ENCODE measurements at places on chromosomes 5 and 9. TPM values are rescaled to one million over a fixed set of nuclear protein-coding genes. Genes with fewer than 3 reads are reported as not detected.

GRCh38 chr9:135530146-135530545, 8.9 kb downstream of the LCN1 start:
- ATAC-seq: no peak

- no peak for ATAC-seq
Observed at GRCh38 chr5:86115164-86115563, 502.6 kb upstream of the COX7C start.

The BARX1 gene
- total RNA-seq: 0.12 TPM

The CEP78 gene
- total RNA-seq: 11.8 TPM

DNA sequence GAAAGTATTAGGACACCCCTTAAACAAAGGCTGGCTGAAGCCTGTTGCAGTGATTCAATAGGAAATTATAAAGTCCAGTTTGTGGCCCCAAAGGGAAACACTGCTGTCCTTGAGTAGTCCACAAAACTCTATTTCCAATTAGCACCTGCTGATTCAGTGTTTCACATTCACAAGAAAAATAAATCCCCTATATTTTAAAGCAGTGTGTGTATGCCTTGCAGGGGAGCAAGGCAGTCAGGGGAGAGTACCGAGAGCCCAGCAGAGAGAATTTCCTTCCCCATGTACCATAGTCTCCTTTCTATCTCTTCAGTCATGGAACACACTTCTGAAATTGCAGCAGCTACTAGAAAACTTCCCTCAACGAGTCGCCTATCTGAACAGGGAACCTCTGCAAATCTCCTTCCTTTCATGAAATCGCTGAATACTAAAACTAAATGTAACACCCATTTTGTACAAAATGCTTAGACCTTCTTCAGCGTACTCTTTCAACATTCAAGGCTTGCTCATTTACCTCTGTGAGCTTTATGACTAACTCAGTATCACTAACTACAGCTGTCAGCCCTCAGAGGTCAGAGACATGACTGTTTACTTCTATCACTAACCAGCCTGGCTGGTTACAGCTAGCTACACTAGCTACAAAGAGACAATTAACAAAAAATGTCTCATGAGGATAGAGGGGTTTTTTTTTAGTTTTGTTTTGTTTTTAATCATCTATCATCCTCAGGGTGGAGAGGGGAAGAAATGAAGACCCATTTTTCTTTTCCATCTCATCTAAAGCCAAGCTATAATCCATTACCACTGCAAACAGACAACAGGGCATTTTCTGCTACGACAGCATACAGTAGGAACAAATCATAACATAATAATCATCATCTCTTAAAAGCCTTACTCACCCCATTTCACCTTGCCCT, 188.7 kb downstream of the EBF1 start:
- no peak for ATAC-seq

The FOXD4 gene
- total RNA-seq: 0.28 TPM

The C5orf58 gene
- total RNA-seq: not detected

DNA sequence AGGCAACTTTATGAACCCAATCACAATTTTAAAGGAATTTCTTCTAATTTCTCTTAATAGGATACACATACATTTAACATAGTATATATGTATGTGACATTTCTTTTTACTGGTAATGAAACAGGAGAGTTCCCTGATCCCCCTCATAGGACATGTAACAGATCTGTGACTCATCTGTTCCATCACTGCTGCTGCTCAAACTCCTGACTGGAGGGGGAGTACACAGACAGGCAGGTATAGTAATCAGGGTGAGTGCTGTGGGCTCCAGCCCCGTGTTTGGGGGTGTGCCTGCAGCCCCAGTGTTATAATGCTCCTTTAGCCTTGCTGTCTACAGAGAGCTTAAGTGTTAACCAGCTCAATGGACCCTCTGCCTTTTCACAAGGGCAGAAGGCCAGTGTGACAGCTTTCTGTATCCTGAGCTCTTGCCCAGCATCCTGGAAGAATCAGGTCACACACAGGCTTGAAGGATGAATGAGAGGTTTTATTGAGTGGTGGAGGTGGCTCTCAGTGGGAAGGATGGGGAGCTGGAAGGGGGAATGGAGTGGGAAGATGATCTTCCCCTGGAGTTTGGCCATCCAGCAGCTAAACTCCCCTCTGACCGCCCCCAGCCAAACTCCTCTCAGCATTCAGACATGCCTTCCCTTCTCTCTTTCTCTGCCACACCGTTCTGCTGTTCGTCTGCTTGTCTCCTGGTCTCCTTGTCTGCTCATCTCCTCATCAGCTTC, 161.3 kb downstream of the ZNF608 start:
- no peak for ATAC-seq

- ATAC-seq: no peak
Observed at GRCh38 chr9:90095682-90096081, 490.9 kb downstream of the GADD45G start.

DNA sequence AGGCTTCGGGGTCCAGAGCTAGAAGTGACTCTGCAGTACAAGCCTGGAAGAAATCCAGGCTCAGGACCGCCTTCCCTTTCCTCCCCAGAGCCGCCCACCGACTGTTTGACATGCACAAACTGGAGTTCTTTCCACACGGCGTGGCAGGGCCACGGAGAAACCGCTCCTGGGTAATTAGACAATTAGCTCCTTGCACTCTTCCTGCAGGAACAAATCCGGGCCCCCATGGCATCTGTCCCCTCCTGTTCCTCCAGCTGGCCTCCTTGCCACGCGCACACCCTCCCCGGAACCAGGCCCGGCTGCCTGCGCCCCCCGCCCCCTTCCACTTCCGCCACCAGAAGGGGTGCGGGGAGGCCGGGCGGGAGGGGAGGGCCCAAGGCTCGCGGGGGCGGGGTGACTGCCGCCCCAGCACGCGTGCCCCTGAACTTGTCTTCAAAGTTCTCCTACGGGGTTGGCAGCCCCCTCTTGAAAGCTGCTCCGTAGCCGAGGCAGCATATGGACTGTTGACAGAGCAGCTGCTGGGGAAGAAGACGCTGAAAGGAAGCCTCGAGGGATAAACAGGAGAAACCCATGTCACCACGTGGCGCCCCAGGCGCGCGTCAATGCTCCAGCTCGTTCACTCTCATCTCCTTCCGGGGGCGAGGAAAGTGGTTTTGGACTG, 74.3 kb downstream of the SEC61B start:
- ATAC-seq: no peak

DNA sequence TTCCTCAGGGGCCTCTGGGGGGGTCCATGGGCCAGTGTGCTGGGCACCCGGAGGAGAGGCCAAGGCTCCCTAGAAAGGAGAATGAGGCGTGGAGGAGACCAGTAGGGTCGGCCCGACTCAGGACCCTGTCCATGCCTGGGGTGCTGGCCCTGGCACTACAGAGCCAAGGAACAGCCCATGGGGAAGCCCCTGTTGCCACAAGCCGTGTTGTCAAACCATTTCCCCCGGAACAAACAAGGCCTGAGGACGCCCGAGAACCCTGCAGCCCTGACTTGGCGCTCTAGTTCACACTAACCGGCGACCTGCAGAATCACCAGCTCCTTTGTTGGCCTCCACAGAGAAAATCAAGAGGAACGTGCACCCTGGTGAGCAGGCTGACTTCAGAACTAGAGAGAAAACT, 41.6 kb upstream of the SLC12A7 start:
- ATAC-seq: no peak

DNA sequence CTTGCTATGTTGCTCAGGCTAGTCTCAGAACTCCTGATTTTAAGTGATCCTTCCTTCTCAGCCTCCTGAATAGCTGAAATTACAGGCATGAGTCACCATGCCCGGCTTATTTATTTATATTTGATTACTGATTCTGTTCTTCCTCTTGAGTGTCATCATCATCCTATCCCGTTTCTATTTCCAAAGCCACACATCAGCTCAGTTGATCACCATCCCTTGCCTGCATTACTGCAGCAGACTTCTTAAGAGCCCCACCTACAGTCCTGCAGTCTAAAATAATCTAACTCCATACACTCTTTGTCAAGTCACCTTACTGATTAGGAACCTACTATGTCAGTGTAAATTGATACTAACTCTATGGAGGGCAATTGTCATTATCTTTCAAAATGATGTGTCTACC, 138.9 kb upstream of the RAI14 start:
- ATAC-seq: peak; percentile 15

- ATAC-seq: no peak
Observed at GRCh38 chr5:50763846-50764245, 97.4 kb downstream of the PARP8 start.

- ATAC-seq: no peak
Observed at GRCh38 chr9:122975196-122975595, 34.4 kb downstream of the RABGAP1 start.

GRCh38 chr9:79433703-79434102, 138.1 kb upstream of the TLE4 start:
- ATAC-seq: no peak

GRCh38 chr5:53991942-53992341, 318.4 kb downstream of the ARL15 start:
- no peak for ATAC-seq

The ZCCHC7 gene
- 10.4 TPM for total RNA-seq

GRCh38 chr5:167478188-167478587, 813.3 kb upstream of the WWC1 start:
- ATAC-seq: no peak

DNA sequence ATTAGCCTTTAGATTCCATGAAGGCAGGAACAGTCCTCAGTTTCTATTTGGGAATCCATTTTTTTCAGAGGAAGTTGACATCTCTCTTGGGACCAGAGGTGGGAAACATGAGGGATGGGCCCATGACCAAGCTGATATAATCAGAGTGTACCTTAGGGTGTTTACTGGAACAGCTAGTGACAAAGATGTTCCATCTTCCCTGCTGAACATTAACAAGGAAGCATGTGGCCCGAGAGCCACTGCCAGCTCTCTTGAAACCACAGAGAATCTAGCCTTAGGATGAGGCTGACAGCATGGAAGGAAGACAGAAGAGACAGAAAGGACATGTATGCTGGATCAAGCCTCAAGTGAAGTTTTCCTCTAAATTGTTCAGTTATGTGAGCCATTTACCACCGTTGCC, 16.0 kb downstream of the AQP3 start:
- ATAC-seq: no peak

The TPPP gene
- total RNA-seq: 3.3 TPM

The PCDHB8 gene
- 0.40 TPM for total RNA-seq

DNA sequence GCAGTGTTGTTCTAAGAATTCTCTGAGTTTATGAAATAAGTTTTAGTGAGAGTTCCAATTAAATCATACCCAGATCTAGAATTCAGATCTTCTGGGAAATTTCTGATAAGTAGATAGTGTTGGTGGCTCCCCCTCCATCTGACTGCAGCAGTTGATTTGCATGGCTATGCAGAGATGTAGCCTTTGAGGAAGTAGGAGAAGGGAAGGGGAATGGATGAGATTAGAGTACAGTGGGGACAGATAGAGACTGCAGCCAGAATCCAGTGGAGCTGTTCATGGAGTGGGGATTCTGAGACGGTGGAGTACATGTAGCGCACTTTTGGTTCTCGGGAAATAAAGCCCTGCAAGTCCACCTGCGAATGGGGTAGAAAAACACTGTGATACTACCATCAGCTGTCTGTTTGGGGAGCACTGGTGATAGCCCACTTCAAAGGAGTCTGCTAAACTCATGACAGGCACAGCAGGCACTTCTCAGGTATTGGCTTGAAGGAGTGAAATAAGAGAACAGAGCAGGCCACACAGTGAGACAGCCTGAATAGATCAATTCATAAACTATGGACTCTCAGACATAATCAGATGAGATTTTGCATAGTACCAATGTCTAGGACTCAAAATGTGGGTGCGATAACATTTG, 96.8 kb downstream of the ALDH1A1 start:
- peak; percentile 29 for ATAC-seq

DNA sequence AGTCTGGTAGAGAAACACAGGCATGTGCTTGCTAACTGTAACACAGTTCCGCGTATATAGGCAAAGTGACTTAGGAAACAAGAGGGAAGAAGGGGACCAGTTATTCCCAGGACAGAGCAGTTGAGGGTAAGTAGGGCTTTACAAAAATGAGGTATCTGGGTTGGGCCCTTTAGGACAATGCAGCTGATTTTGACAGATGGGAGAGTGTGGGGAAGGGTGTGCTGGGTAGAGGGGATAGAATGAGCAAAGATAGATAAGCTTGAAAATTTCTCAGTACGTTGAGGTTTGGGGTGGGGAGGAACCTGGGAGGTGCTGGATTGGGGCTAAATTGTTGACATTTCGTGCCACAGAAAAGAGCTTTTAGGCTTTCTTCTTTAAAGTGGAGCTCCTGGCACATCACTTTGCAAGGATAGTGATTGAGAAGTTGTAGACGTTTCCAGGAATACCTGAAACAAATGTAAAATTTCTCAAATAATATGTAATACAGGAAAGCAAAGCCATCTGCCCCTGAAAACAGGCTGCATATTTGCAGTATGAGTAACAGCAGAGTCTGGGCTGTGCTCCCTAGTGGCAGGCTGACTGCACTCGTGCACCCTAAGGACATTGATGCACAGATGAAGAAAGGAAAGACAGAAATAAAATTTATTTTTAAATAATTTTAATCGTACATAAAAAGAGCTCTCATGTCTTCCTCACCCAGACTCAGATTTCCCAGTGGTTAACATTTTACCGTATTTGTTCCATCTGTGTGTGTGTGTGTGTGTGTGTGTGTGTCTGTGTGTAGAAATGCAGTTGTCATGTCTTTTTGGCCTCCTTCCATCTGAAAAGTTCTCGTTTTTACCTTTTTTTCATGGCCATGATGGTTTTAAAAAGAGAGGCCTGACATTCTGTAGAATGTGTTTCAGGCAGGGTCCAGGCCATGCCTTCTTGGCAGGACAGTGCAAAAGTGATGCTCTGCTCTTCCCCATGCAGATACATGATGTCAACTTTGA, 144.9 kb upstream of the DMRT1 start:
- ATAC-seq: peak; percentile 30

The SLC46A2 gene
- total RNA-seq: 0.44 TPM

The FBP2 gene
- total RNA-seq: not detected
